ENCODE measurements at places on chromosomes 1 and 21.
A peak's percentile ranks its signal among the peaks of the same experiment; 100 is the strongest.

DNA sequence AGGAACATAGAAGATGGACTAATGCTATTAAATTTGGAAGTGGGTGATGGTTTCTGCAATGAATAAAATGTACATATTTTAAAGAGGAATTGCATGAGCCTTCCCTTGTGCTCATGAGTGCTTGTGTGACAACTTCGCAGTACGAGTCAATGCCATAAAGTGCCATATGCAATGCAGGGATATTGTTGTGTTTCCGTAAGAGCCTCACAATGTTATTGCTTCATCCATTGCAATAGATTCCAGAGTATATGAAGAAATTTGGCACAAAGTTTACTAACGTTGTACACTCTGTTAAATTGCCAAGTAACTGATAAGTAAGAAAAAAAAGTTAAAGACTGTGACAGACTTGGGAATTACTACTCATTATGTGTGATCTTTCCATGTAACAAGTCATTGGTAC, 22.3 kb downstream of the BTG3 start:
- DNase-seq = no peak

DNA sequence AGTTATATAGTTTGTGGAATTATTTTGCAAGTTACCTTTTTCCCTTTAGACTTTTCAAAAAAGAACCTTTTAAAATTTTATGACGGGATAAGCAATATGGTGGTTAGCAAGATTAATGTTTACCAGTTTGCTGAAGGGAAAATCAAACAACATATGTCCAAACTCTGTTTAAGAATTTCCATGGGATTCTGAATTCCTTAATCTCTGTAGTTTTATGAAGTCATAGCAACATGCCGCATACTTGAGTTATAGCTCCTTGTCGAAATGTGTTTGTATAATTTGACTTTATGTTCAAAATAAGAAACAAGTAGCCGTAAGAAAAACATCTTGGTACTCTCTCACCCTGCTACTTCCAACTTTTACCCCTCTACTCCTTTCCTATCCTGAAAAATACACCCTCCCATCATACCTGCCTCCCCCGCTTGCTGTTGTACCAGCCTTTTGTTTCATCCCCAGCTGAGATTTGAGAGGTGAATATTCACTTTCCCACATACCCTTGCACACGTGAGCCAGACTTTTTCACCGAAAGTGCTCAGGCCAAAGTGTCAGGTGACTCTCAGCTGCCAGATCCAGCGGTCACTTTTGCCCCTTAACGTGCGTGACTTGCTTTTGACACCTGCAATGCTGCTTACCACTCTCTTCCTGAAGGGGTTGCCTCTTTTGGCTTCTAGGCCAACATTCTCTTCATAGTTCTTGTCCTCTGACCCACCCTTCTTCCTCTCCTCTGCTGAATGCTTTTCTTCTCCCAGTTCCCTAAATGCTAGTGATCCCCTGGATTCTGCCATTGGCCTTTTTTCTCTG, 83.5 kb upstream of the ZNF326 start:
- DNase-seq = no peak

DNA sequence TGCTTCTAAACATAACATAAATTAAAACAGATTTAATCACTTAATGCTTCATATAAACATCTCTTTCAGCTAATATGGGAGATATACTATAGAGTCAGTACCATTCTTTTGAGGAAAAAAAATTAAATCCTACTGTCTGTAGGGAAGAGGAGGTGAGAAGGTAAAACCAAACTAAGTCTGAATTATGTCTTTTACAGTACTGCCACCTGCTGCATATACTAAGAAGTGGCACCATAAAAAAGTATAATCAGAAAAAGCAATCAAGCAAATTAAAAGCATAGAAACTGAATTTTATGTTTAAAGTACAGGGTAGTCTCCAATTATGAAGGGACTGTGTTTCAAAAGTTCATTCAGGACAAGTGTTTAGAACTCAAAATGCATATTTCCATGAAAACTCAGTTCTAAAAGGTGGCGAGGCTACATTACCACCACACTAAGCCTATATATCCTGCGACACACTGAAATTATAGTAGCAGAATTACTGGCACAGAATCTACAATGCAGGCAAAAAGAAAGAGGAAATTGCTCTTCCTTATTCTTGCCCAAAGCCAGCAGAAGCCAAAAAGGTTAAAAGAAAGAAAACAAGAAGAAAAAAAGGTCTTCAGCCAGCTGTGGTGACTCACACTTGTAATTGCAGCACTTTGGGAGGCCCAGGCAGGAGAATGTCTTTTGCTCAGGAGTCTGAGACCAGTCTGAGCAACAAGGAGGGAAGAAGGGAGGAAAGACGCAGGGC, 9.0 kb downstream of the NSL1 start:
- peak; percentile 31 for DNase-seq

- no peak for DNase-seq
Observed at GRCh38 chr1:201069636-201070035, 42.6 kb downstream of the CACNA1S start.

- DNase-seq = no peak
Observed at GRCh38 chr1:118437664-118438063, 252.6 kb upstream of the SPAG17 start.

- DNase-seq = no peak
Observed at GRCh38 chr1:113904293-113904673, 316 bp downstream of the AP4B1 start.

DNA sequence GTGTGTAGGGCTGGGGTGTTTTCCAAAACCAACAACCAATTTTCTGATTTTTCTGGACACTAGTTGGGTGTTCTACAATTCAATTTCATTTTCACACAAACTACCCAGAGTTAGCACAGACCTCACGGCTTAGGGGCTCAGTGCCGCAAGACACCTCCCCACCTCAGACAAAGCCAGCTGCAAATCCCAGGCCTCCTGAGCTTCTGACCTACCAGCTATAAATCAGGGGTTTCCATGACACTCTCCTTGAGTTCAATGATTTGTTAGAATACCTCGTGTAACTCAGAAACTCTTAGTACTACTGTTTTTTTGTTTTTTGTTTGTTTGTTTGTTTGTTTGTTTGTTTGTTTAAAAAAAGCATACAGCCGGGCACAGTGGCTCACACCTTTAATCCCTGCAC, 28.7 kb upstream of the FAM89A start:
- DNase-seq = no peak

All from activated CD4-positive, alpha-beta T cell treated with anti-CD3 and anti-CD28 coated beads, Interleukin-2, Interleukin-4, amounts not matched to agents 100 ng/mL and 50 ng/mL, durations not matched to agents 16 hours and 8 hours (primary cell).